ENCODE measurements at places on chromosomes 13 and 19. TPM values are rescaled to one million over a fixed set of nuclear protein-coding genes. Genes with fewer than 3 reads are reported as not detected.

- no peak for DNase-seq
- H3K27ac ChIP-seq, result no peak overlapping the region
- H3K36me3 ChIP-seq, result no peaks in the 10 kb centered on the region
- H3K4me3 ChIP-seq, result no peak overlapping the region
Observed at GRCh38 chr13:98280176-98280510, 103.1 kb upstream of the RNF113B start.

APLP1 gene
- 9.0 TPM for total RNA-seq

DNA sequence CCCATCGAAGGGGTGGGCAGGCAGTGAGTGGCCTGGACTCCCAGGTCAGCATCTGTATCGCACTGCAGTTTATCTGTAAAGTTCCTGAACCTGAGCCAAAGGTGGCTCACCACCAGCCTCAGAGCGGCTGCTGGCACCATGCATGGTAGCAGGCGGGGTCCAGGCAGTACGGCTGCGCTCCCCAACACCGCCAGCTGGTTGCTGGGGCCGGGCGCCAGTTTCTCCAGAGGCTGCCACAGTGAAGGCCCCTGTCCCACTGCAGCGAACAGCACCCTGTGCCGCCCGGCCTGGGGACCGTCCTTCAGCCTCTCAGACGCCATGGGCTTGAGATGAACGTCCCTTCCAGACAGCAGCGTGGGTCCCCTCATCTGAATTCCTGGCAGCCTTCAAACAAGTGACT, 109.8 kb downstream of the KDM4B start:
- peaks cover 49% of the 10 kb centered on the region for H3K36me3 ChIP-seq
- no peak overlapping the region for H3K27ac ChIP-seq
- no peaks in the 10 kb centered on the region for H3K4me1 ChIP-seq
- DNase-seq, result no peak

CCL25 gene
- total RNA-seq, result not detected

DNA sequence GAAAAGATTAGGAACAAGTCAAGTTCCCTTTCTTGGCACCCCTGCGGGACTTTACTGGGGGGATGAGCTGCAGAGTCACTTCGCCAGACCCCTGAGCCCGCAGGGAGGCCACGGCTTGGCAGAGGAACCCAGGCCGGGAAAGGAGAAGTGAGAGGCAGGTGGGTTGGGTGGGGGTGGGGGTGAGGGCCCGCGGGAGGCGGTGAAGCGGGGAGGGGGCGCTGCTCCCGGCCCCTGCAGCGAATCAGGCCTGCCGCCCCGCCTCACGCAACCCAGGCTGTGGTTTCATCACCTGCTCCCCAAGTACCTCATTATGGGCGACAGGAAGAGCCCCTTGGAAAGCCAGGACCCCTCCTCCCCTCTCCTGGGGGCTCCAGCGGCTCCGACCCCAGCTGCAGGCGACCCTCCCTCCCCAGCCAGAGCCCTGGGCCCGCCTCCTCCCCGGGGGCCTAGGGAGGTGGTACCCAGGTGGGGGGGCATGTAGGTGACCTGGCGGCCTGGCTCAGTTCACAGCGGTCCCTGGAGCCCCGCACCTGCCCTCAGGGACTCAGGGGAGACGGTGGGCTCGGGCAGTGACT, 9.5 kb downstream of the MEF2B start:
- H3K27me3 ChIP-seq, result no peaks in the 10 kb centered on the region
- no peak for DNase-seq
- H3K36me3 ChIP-seq, result no peaks in the 10 kb centered on the region
- H3K4me1 ChIP-seq, result no peaks in the 10 kb centered on the region

- no peak overlapping the region for H3K27ac ChIP-seq
- H3K4me1 ChIP-seq, result no peaks in the 10 kb centered on the region
- H3K36me3 ChIP-seq, result no peaks in the 10 kb centered on the region
- peaks cover 17% of the 10 kb centered on the region for H3K27me3 ChIP-seq
Observed at GRCh38 chr13:101785858-101786257, 333.4 kb downstream of the ITGBL1 start.

PGLYRP2 gene
- not detected for total RNA-seq

DNA sequence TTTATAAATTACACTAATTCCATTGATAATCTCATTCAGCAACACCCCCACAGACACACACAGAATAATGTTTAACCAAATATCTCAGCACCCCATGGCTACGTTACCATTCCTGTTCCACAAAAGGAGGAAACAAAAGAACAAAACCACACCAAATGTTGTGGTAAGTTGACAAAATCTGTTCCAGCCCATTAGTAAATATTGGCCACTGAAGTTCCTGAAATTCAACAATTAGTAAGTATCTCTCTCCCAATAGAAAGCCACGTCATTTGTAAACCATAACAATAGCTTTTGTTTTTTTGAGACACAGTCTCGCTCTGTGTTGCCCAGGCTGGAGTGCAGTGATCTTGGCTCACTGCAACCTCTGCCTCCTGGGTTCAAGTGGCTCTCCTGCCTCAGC, 2.3 kb upstream of the FCAR start:
- DNase-seq, result no peak
- H3K4me1 ChIP-seq, result no peaks in the 10 kb centered on the region
- no peak overlapping the region for H3K27ac ChIP-seq
- no peak overlapping the region for H3K4me3 ChIP-seq
- no peaks in the 10 kb centered on the region for H3K27me3 ChIP-seq

DNA sequence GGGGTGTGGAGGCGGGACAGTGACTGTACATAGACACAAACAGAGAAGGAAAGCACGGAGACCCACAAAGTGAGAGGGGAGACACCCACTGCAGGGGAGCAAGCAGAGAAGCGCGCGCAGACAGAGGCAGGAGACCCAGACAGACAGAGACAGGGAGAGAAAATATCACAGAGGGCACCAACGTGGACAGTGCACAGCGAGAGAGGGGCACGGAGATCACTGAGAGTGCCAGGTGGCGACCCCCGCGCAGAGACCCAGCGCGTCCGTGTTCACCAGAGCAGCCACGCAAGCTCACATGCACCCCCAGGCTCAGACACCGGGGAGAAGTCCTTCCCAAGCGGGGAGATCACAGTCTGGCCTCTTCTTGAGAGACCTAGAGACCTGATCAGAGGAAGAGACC, 1.4 kb upstream of the CACNG7 start:
- no peak overlapping the region for H3K4me3 ChIP-seq
- H3K4me1 ChIP-seq, result peaks cover 6% of the 10 kb centered on the region
- no peaks in the 10 kb centered on the region for H3K36me3 ChIP-seq
- peaks cover 35% of the 10 kb centered on the region for H3K27me3 ChIP-seq
- no peak for DNase-seq
- H3K27ac ChIP-seq, result no peak overlapping the region

DNA sequence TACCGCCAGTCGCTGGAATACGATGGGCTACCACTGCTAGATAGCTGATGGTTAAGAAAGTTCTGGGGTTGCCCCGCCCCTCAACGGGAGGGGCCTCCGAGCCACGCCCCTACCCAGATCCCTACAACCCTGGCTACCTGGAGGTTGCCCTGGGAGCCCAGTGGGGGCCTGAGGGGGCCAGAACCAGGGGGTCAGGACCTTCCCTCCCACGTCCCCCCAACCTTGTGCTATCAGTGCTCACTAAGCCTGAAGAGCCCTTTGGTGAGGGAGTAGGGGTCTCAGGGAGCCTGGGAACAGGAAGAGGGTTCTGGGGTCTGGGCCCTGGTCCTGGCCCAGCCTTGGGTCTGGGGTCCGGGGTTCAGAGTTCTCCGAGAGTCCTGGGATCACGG, 8.9 kb downstream of the OCEL1 start:
- peaks cover 11% of the 10 kb centered on the region for H3K4me1 ChIP-seq
- peak; percentile 43 for DNase-seq
- H3K27ac ChIP-seq, result no peak overlapping the region
- H3K27me3 ChIP-seq, result no peaks in the 10 kb centered on the region
- peaks cover 4% of the 10 kb centered on the region for H3K36me3 ChIP-seq

DNA sequence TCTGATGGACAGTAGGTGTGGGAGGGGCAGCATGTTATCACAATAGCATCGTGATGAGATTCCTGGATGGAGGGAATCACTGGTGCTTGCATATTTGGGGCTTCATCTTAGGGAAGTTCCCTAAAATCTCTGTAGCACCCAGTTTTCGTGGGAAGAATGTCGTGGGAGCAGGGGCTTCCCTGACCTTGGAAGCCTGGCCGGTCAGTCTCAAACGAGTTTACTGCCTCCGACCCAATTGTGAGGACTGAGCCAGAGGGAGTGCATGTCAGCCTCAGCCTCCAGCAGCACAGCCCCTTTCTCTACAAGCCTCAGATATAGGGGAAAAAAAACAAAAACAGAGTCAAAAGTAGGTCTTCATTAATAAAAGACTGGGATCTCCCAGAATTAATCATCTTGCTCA, 32.2 kb downstream of the COL4A2 start:
- H3K4me3 ChIP-seq, result no peak overlapping the region
- no peak for DNase-seq
- H3K27me3 ChIP-seq, result no peaks in the 10 kb centered on the region

- H3K36me3 ChIP-seq, result no peaks in the 10 kb centered on the region
- H3K27ac ChIP-seq, result no peak overlapping the region
- no peak overlapping the region for H3K4me3 ChIP-seq
- H3K27me3 ChIP-seq, result peaks cover 13% of the 10 kb centered on the region
- DNase-seq, result no peak
Observed at GRCh38 chr13:44064357-44064756, 184.7 kb downstream of the LACC1 start.

- peaks cover 4% of the 10 kb centered on the region for H3K36me3 ChIP-seq
- no peak for DNase-seq
- H3K27ac ChIP-seq, result peak overlapping the region; percentile 43
- H3K27me3 ChIP-seq, result no peaks in the 10 kb centered on the region
Observed at GRCh38 chr19:45717983-45718650, 12.6 kb downstream of the FBXO46 start.

DNA sequence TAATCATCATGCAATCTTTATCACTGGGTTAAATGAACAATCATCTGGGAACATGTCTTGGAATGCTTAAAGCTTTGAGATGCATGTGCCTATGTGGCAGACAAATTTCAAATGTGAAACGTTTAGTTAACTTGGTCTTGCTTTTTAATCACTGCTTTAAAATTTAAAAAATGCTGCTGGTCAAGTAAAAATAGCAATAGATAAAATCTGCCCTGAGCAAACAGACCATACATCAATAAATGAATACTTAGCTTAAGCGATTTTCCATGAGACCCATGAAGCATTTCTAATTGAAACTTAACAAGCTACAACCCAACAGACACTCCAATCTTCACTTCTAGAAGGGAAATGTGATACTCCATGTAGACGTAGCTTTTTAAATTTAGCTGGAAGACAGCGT, 1.9 kb upstream of the KL start:
- H3K4me1 ChIP-seq, result peaks cover 8% of the 10 kb centered on the region
- H3K27ac ChIP-seq, result no peak overlapping the region
- DNase-seq, result no peak
- H3K36me3 ChIP-seq, result no peaks in the 10 kb centered on the region
- no peak overlapping the region for H3K4me3 ChIP-seq

GRCh38 chr13:92187378-92187989, 789.1 kb downstream of the GPC5 start:
- no peaks in the 10 kb centered on the region for H3K4me1 ChIP-seq
- peak; percentile 10 for DNase-seq
- no peak overlapping the region for H3K4me3 ChIP-seq
- no peaks in the 10 kb centered on the region for H3K36me3 ChIP-seq
- H3K27ac ChIP-seq, result no peak overlapping the region

RNF113B gene
- not detected for total RNA-seq
